Stimulated activated CD4-positive, alpha-beta T cell treated with anti-CD3 and anti-CD28 coated beads, Interleukin-1b, Interleukin-23, amount 100 ng/mL, for 24 hours (primary cell): ENCODE measurements at places on chromosomes 7 and 10.

GRCh38 chr7:158302274-158303070 is 285.2 kb downstream of the PTPRN2 start:
- no peak for DNase-seq

DNA sequence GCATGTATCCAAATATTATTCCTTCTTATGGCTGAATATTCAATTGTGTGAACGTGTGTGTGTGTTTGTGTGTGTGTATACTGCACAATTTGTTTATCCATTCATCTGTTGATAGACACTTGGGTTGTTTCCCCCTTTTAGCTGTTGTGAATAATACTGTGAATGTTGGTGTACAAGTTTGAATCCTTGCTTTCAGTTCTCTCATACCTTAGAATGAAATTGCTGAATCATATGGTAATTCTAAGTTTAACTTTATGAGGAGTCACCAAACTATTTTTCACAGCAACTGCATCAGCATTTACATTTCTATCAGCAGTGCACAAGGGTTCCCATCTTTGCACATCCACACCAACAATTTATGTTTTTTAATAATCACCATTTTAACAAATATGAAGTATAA is 86.9 kb upstream of the GATAD1 start:
- DNase-seq = no peak

- DNase-seq = no peak
Observed at GRCh38 chr7:45033261-45033930, 33.4 kb downstream of the CCM2 start.

GRCh38 chr7:47497367-47498096 is 84.4 kb downstream of the TNS3 start:
- no peak for DNase-seq

DNA sequence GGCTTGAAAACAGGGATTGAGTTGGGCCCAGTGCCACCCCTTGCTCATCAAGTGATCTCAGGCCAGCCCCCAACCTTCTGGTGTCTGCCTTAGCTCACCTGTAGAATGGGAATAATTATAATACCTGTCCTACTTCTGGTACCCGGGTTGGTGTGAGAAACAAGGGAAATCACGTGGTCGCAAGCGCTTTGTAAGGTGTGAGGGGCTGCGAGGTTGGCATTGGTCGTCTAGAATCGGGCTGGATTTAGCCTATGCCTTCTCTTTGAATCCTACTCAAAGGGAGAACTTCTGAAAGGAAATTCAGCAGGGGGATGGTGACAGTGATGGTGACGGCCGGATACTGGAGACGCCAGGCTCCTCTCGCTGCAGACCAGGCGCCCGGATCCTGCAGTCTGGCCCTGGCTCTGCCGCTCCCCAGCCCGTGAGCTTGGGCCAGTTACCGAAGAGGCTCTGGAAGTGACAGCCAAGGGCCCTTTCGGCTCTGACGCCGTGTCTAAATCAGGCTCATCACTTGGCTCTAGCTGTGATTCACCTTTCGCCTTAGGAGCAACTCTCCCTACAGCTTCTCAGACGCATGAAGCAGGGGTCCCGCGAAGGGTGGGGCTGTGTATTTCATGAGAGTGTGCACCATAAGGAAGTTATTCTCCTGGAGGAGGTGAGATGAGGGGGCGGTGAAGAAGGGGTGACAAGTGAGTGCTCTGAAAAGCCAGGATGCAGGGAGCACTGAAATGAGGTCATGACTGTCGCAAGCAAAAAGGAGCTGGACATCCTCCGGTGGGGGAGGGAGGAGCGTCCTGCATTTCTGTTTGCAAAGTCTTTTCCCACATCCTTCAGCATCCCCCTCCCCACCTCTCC is 4.0 kb upstream of the CREB5 start:
- no peak for DNase-seq

DNA sequence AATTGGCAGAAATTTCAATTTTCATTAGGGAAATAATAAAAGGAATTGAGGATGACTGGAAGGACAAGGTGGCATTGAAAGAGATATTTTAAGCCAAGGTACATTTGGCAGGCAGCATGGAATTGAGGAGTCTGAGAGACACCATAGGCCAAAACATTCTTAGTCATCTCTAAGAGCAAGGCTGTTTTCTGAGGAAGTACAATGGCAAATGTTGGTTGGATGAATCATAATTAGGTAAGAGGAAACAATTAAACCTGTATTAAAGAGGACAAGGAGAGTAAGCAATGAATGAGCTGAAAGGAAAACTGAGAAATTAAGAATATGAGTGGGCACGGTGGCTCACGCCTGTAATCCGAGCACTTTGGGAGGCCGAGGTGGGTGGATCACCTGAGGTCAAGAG is 86.3 kb downstream of the MRPL32 start:
- no peak for DNase-seq

GRCh38 chr7:130993671-130994365 is 259.8 kb upstream of the KLF14 start:
- no peak for DNase-seq

DNA sequence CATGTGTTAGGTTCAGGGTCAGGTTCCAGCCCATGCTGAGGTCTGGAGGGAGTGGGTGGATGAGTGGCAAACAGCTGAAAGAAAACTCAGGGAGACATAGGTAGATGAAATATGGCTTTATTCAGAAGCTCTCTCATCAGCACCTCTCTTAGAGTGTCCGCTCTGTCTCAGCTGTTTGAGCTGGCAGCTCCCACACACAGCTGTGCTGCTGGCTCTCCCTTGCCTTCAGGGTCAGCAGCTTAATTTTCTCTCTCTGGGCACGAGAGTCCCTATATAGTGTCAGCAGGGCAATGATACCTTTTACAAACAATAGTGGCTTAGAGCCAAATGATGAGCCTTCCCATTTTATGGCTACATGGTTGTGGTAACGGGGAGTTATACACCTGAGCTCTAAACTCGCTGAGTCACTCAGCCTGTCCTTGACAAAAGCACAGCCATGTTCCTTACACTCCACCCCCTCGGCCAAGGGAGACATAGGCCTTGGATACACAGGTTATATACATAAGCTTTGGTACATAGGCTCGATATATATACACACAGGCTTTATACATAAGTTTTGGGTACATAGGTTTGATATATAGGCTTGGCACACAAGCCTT is 10.4 kb downstream of the RNF133 start:
- DNase-seq = no peak

- no peak for DNase-seq
Observed at GRCh38 chr10:79409038-79409725, 36.2 kb downstream of the ZCCHC24 start.

DNA sequence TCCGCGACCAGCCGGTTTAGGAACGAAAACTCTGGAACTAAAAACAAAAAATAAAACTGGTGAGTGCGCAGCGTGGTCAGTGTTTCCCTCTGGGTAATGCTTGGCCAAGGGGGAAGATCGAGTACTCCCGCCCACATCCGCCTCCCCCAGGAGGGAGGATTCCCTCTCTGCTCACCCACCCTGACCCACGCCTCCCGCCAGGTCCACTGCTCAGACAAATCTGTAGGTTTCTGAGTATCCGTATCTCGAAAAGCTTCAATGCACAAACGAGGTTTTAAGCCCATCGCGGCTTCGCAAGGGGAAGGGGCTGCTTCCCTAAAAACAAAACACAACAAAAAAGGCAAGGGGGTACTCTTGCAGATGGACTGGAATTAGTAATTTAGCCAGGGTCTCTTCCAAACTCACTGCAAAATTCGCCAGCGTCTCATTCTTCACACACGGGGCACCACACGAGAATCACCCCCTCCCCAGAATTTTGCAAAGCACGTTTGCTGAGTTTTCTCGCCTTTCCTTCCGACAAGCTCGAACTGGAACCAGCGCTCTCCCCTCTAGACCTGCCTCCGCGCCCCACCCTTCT is 75.2 kb downstream of the INSIG1 start:
- DNase-seq = no peak

DNA sequence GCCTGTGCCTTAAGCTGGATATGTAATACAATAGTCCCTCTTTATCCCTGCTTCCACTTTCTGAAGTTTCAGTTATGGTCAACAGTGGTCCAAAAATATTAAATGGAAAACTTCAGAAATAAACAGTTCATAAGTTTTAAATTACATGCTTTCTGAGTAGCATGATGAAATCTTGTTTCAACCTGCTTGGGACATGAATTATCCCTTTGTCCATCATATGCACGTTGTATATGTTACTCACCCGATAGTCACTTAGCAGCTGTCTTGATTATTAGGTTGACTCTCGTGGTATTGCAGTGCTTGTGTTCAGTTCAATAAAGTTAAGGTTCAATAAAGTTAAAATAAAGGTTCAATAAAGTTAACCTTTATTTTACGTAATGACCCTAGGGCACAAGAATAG is 25.5 kb downstream of the C1GALT1 start:
- DNase-seq = no peak

DNA sequence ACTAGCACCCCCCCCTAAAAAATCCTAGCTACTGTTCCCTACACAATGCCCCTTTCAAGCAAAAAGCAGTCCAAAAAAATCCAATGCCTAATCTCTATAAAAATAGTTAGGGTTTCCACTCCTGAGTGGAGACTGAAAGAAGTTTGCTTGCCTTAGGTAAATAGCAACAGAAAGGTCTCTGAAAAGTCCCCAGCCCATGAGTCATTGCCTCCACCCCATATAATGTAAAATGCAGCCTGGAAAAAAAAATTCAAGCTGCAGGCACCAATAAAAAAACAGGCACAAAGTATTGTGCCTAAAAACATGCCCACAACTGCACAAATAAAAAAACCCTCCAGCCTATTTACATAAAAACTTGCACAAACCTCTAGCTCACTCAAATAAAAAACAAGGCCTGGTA is 47.5 kb downstream of the ZNF680 start:
- DNase-seq = no peak

DNA sequence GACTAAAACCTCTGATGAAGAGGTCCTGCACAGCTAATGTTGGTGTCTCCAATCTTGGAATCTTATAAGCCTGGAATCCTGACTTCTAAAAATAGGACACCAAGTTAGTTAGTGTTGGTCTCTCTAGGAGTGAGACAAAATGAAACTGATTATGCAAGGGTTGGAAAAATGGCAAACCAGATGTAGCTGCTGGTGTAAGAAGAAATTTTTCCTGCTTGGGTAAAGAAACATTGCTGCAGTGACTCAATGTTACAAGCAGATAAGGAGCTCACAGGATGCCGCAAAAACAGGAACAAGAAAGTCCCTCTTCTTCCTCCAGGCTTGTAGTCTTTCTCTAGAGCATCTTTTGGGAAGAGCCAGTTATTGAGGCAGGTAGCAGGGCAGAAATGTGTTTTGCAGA is 449.0 kb downstream of the ETV1 start:
- no peak for DNase-seq

DNA sequence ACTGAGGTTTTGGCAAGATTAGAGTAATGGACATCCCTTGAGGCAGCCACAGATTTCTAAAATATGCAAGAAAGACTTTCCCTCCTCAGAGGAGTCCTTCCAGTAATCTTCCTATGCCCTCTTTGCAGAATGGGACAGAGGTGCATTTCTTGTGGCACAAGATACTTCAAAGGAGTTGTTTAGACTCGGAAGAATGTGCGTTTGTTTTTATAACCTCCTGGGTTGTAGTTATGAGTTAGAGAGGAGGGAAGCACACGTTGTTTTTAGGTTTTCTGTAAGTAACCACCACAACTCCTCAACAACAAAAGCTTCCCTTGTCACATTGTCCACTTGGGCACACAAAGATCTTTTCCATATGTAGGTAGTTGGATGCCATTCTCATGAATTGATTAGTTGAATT is 78.1 kb upstream of the GLI3 start:
- DNase-seq = no peak

- peak; percentile 18 for DNase-seq
Observed at GRCh38 chr10:11440250-11441150, 170.9 kb downstream of the USP6NL start.

- no peak for DNase-seq
Observed at GRCh38 chr10:14116021-14116420, 214.7 kb downstream of the FRMD4A start.

DNA sequence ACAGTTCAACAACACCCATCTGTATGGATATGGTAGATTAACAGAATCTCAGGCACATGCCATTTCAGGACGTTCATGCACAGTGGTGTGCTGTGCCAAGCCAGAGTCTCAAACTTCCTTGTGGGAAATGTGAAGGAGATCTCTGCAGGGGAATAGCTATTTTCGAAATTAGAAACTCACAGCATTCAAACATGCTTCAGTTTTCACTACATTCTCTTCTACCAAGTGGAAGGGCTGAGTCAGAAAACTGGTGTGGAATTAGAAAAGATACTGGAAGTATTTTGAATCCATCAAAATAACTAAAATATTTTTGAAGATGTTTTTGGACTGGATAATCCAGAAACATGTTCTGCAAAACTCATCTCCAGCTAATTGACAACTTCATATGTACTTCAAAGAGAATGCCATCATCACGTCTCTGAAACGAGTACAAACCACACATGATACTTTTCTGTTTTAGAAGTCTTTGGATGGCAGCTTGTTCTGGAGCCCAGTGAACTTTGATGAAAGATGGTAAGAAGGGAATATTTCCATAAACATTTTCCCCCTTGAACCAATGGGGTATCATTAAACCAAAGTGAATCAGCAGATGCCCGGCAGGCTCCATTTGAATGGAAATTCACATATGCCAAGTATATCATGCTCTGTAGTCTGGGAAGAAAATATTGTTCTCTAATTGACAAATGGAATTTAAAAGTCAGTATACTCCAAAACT is 616.3 kb upstream of the IGFBP3 start:
- no peak for DNase-seq

DNA sequence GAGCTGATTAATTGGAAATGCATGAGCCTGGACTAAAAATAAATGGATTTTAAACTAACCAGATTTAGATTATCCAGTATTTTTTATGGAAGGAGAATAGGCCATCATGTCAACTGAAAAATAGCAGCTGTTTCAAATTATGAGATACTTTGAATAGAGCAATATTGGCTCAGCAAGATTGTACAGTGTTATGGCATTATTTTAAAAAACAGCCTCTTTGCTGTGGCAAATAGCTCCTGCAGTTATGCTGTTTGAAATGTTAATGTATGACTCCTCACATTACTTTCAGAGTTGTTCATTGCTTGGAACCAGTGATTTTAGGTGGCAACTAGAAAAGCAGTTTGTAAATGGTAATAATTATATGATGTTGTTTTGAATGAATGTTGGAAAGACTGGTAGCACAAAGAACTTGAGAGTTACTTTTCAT is 244.5 kb downstream of the KIAA1217 start:
- DNase-seq = no peak

GRCh38 chr7:143882020-143882603 is 19.9 kb downstream of the TCAF1 start:
- DNase-seq = no peak

- DNase-seq = no peak
Observed at GRCh38 chr10:96890172-96890513, 58.0 kb downstream of the LCOR start.
